K562 (cell line): ENCODE measurements at places on chromosomes 5 and 9. TPM values are rescaled to one million over a fixed set of nuclear protein-coding genes. Genes with fewer than 3 reads are reported as not detected.

- H3K4me3 ChIP-seq: no peak overlapping the region
- no peak for DNase-seq
- H3K27ac ChIP-seq: no peak overlapping the region
These were observed 81.3 kb downstream of the GADD45G start for GRCh38 chr9:89686126-89686525.

GRCh38 chr9:114725930-114726329, 43.9 kb upstream of the TEX48 start:
- no peak overlapping the region for H3K27ac ChIP-seq
- DNase-seq: no peak
- no peaks in the 10 kb centered on the region for H3K4me1 ChIP-seq
- H3K36me3 ChIP-seq: no peaks in the 10 kb centered on the region

GRCh38 chr9:90034071-90034470, 429.3 kb downstream of the GADD45G start:
- H3K27me3 ChIP-seq: no peaks in the 10 kb centered on the region
- no peaks in the 10 kb centered on the region for H3K36me3 ChIP-seq
- no peaks in the 10 kb centered on the region for H3K4me1 ChIP-seq
- DNase-seq: no peak
- no peak overlapping the region for H3K4me3 ChIP-seq

GRCh38 chr5:81019748-81020147, 59.6 kb downstream of the RASGRF2 start:
- H3K4me1 ChIP-seq: no peaks in the 10 kb centered on the region
- H3K27ac ChIP-seq: no peak overlapping the region
- peaks cover 28% of the 10 kb centered on the region for H3K27me3 ChIP-seq
- no peak overlapping the region for H3K4me3 ChIP-seq
- no peaks in the 10 kb centered on the region for H3K36me3 ChIP-seq

GRCh38 chr5:15579193-15579990, 79.4 kb downstream of the FBXL7 start:
- H3K36me3 ChIP-seq: no peaks in the 10 kb centered on the region
- no peaks in the 10 kb centered on the region for H3K4me1 ChIP-seq
- H3K27ac ChIP-seq: no peak overlapping the region
- no peaks in the 10 kb centered on the region for H3K27me3 ChIP-seq

GRCh38 chr5:172897481-172898217, 61.6 kb upstream of the RPL26L1 start:
- H3K27ac ChIP-seq: no peak overlapping the region
- no peaks in the 10 kb centered on the region for H3K27me3 ChIP-seq
- peaks cover 21% of the 10 kb centered on the region for H3K4me1 ChIP-seq
- peaks cover 25% of the 10 kb centered on the region; the same call in 1 of the 3 replicates for H3K36me3 ChIP-seq
- no peak for DNase-seq
- no peak overlapping the region for H3K4me3 ChIP-seq

- peaks cover 15% of the 10 kb centered on the region; the same call in 2 of the 3 replicates for H3K4me1 ChIP-seq
- no peaks in the 10 kb centered on the region for H3K36me3 ChIP-seq
- no peak overlapping the region for H3K4me3 ChIP-seq
- no peak overlapping the region for H3K27ac ChIP-seq
These were observed 2.6 kb upstream of the IQGAP2 start for GRCh38 chr5:76400466-76400865.

GRCh38 chr5:130885027-130885426, 280.0 kb downstream of the HINT1 start:
- no peaks in the 10 kb centered on the region for H3K36me3 ChIP-seq
- no peak for DNase-seq
- no peaks in the 10 kb centered on the region for H3K4me1 ChIP-seq
- H3K27me3 ChIP-seq: peaks cover 2% of the 10 kb centered on the region; the same call in 1 of the 3 replicates

GRCh38 chr5:142388696-142389095, 63.9 kb upstream of the SPRY4 start:
- DNase-seq: no peak
- H3K27ac ChIP-seq: peak overlapping the region; percentile 55; the same call in 2 of the 3 replicates
- no peak overlapping the region for H3K4me3 ChIP-seq
- H3K4me1 ChIP-seq: peaks cover 11% of the 10 kb centered on the region

DNA sequence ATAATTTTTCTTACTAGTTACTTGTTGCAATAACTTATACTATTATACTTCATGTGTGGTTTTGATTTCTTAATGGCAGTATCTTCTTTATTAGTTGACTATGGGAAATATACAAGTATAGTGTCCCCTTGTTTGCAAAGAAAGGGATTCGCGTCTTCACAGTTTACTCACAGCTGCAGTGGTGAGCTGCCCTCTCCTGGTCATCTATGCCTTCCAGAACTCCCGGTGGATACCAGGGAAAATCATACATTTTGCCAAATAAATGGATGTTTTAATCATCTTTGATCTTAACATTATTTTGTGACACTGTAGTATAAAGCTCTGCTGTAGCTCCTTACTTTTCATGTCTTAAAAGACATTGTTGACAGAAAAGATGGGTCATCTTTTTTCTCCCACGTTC, 142.0 kb downstream of the ZCCHC7 start:
- H3K27ac ChIP-seq: no peak overlapping the region
- DNase-seq: no peak
- 0 out of 3 replicates have a peak, but pooled peaks cover 8% of the 10 kb centered on the region for H3K36me3 ChIP-seq
- H3K27me3 ChIP-seq: no peaks in the 10 kb centered on the region
- peaks cover 9% of the 10 kb centered on the region; the same call in 2 of the 3 replicates for H3K4me1 ChIP-seq

- no peak for DNase-seq
- no peaks in the 10 kb centered on the region for H3K4me1 ChIP-seq
- H3K36me3 ChIP-seq: no peaks in the 10 kb centered on the region
These were observed 156.4 kb downstream of the GABBR2 start for GRCh38 chr9:98552331-98552730.

- no peak for DNase-seq
- H3K27ac ChIP-seq: no peak overlapping the region
- no peaks in the 10 kb centered on the region; the same call in 1 of the 2 replicates for H3K4me1 ChIP-seq
- no peaks in the 10 kb centered on the region for H3K36me3 ChIP-seq
- no peak overlapping the region for H3K4me3 ChIP-seq
These were observed 23.9 kb upstream of the KDM4C start for GRCh38 chr9:6733831-6734230.

DNA sequence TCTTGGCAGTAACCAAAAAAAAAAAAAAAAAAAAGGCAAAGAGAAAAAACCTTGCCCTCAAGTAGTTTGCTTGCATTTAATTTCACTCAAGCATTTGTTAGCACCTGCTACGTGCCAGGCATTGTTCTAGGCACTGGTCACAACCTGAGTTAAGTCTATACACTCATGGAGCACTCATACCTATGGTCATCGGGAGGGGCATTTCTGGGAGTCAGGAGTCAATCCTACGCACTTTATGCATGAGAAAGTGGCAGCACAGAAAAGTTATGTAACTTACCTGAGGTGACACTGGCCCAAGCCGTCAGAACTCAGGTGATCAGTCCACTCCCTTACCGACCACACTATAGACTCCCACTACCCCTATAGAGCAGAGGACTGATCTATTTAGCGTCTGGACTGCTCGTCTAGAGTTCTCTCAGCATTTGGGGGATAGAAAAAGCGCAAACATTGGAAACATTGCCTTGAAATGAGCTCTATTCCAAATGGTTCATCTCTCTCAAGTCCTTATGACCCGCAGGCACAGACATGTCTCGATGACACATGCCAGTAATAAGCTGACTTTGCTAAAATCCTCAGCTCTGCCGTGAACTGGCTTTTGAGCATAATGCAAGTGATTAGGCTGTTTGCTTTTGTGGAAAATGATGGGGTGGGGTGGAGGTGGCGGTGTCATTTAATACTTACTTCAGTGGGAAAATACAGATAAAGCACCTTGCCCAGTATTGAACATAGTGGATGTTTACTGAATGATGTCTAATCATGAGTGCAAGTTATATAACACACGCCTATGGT, 160.2 kb downstream of the ARHGEF28 start:
- no peak overlapping the region for H3K4me3 ChIP-seq
- DNase-seq: no peak
- no peaks in the 10 kb centered on the region for H3K4me1 ChIP-seq
- no peak overlapping the region for H3K27ac ChIP-seq
- H3K36me3 ChIP-seq: no peaks in the 10 kb centered on the region
- H3K27me3 ChIP-seq: peaks cover 17% of the 10 kb centered on the region

- no peak overlapping the region for H3K4me3 ChIP-seq
- no peak overlapping the region for H3K27ac ChIP-seq
- H3K4me1 ChIP-seq: no peaks in the 10 kb centered on the region
- no peak for DNase-seq
These were observed 29.7 kb upstream of the FAM169A start for GRCh38 chr5:74895906-74896305.

DNA sequence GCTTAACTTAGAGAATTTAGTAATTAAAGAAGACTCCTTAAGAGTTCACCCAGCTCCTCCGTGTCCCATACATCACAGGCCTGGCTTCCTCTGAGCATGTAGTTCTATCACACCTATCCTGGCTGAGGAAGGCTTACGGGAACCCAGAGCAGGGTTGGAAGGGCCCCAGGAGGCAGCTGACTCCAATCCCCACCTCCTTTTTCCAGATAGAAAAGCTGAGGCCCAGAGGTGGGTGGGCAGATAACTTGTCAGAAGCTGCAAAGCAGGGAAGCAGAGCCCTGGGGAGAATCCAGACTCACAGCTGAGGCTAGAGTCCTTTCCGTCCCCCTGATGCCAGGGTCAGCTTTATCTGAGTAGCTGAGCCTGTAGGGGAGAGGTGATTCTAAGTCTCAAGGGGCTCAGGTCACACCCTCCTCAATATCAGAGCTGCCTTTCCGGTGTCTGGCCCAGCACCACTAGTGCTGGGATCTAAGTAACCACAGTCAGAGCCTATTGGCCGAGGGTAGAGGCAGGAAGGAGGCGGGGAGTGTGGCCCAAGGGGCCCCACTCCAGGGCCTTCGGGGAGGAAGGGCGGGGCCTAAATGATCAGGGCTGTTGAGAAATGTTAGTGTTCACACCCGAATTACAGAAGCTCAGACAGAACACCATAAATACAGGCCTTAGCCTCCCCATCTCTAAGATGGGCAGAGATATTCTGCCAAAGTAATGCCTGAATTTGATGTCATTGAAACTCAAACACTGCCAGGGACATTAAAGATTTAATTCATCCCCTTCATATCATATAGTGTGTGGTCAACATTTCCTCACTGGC, 9.9 kb downstream of the CCDC69 start:
- peak; percentile 80 for DNase-seq
- H3K27ac ChIP-seq: peak overlapping the region; percentile 69
- H3K4me1 ChIP-seq: peaks cover 48% of the 10 kb centered on the region
- no peaks in the 10 kb centered on the region for H3K27me3 ChIP-seq
- H3K4me3 ChIP-seq: peak overlapping the region; percentile 3; the same call in 1 of the 2 replicates
- H3K36me3 ChIP-seq: no peaks in the 10 kb centered on the region

DNA sequence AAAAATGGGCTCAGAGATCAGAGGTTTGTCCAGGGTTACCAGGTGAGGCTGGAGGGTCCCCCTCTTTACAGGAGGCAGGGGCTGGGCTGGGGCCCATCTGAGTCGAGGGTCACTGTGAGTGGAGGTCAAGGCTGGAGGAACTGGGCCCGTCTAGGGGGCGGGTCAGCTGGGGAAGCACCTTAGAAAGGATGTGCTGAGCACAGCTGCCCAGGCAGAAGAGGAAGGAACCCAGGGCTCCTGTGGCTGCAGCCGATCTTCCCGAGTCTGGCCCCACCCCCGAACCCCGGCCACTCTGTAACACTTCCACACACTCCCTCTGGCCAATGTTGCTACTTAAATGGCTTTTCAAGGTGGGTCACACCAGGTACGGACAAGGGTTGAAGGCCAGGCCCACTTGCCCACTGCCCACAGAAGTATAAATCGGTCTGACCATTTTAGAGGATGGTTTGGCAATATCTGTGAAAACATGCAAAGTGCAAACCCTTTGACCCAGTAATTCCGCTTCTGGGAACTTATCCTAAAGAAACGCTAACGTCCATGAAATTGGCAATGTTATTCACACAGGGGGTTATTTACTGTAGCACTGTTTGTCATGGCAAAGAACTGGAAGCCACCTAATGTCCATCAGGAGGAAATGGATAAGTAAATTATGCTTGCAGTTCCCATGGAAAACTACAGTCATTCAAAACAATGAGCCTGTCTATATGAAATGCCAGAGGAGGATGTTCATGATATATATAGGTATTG, 30.5 kb upstream of the EEIG1 start:
- H3K27me3 ChIP-seq: no peaks in the 10 kb centered on the region
- H3K36me3 ChIP-seq: no peaks in the 10 kb centered on the region
- peaks cover 12% of the 10 kb centered on the region for H3K4me1 ChIP-seq
- H3K4me3 ChIP-seq: no peak overlapping the region
- no peak overlapping the region for H3K27ac ChIP-seq
- peak; percentile 9 for DNase-seq

- H3K4me3 ChIP-seq: no peak overlapping the region
- no peak for DNase-seq
- H3K27ac ChIP-seq: no peak overlapping the region
- H3K4me1 ChIP-seq: no peaks in the 10 kb centered on the region
- H3K27me3 ChIP-seq: no peaks in the 10 kb centered on the region
- H3K36me3 ChIP-seq: no peaks in the 10 kb centered on the region
These were observed 155.6 kb downstream of the PHF2 start for GRCh38 chr9:93731963-93732362.

DNA sequence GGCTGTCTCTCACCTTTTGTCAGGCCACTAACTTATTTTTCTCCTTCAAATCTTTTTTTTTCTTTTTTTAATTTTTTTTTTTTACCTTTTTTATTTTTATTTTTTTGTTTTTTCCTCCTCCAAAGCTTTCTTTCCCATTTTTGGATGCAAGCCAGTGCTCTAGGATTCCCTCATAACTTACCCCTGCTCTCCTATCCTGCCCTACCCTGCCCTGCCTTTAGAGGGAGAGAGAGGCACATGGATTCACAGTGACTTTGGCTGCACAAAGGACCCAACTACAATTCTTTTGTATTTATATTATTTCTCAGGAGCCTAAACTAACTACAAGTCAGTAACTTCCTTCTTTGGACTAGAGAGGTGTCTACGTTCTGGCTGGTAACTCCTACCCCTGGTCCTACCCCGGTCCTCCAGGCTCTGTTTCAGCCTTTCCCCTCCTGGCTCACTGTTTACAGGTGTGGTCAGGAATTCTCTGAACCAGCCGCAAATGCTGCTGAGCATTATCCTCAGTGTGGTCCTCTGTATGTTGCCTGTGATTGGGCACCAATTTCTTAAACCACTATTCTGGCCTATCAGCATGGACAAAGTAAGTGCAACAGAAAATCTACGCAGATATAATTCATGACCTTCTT, 8.4 kb upstream of the RUSC2 start:
- DNase-seq: peak; percentile 32
- H3K4me3 ChIP-seq: no peak overlapping the region
- H3K27me3 ChIP-seq: no peaks in the 10 kb centered on the region
- H3K27ac ChIP-seq: no peak overlapping the region
- no peaks in the 10 kb centered on the region; the same call in 2 of the 3 replicates for H3K4me1 ChIP-seq
- no peaks in the 10 kb centered on the region for H3K36me3 ChIP-seq

GRCh38 chr5:136538534-136538933, 173.2 kb upstream of the TRPC7 start:
- no peaks in the 10 kb centered on the region for H3K4me1 ChIP-seq
- DNase-seq: no peak
- no peaks in the 10 kb centered on the region for H3K27me3 ChIP-seq
- no peaks in the 10 kb centered on the region for H3K36me3 ChIP-seq
- H3K4me3 ChIP-seq: no peak overlapping the region
- H3K27ac ChIP-seq: no peak overlapping the region

GRCh38 chr5:2879701-2880100, 128.2 kb upstream of the IRX2 start:
- no peak overlapping the region for H3K4me3 ChIP-seq
- no peaks in the 10 kb centered on the region for H3K27me3 ChIP-seq
- H3K27ac ChIP-seq: no peak overlapping the region
- DNase-seq: no peak
- no peaks in the 10 kb centered on the region for H3K4me1 ChIP-seq

The SPATA31C1 gene
- total RNA-seq: 0.07 TPM in 1 of 2 replicates, not detected in the other

The SYK gene
- 29.4 and 32.7 TPM in 2 replicates for total RNA-seq

The MOB3B gene
- 11.7 and 12.8 TPM in 2 replicates for total RNA-seq

The SEMA6A gene
- 0.42 and 0.56 TPM in 2 replicates for total RNA-seq

The SH3TC2 gene
- total RNA-seq: 0.80 and 1.1 TPM in 2 replicates

The OGN gene
- total RNA-seq: 0.07 and 0.16 TPM in 2 replicates

The TAS2R1 gene
- not detected in 2 replicates for total RNA-seq

The MEIKIN gene
- not detected in 2 replicates for total RNA-seq

The DCANP1 gene
- total RNA-seq: not detected in 2 replicates

The TPPP gene
- total RNA-seq: 0.07 TPM in 2 replicates

The STK32A gene
- not detected in 2 replicates for total RNA-seq

The MARCHF3 gene
- 23.5 TPM in 2 replicates for total RNA-seq

The MEF2C gene
- total RNA-seq: 56.5 and 64.5 TPM in 2 replicates
